ENCODE measurements at places on chromosomes 12 and 14.

DNA sequence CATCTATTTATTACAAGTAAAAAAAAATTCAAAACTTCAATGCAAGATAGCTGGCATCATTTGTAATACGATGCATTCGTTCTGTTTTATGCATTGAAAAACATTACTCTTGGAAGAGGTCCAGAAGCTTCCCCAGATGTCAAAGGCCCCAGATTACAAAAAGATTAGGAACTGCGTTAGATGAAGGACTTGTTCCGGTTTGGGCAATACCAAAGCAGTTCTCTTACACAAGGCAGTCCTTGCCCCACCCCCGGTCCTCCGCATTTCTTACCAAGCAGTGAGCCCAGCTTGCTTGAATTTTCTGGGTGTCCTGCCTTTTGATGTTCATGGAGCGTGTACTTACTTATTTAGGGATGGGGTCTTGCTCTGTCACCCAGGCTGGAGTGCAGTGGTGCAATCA, 4.8 kb upstream of the HVCN1 start:
- no peak for DNase-seq

DNA sequence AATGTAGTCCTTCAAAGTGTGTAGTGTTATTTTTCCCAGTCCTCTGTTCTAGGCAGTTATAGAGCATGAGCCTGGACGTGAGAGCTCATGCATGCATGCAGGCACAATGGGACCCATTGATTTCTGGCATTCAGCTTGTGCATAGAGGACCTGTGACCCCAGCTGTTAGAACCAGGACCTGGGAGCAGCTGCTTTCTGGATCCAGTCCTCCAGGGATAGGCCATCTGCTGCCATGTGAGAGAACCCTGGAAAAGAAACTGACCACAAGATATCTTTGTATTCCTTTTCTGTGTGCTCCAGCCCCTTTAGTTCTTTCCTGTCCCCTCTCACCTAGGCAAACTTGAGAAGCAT, 76.9 kb downstream of the SUSD6 start:
- peak; percentile 87 for DNase-seq

- DNase-seq = no peak
Observed at GRCh38 chr12:46071335-46071734, 81.0 kb upstream of the SCAF11 start.

GRCh38 chr12:106042037-106042436, 96.7 kb downstream of the NUAK1 start:
- DNase-seq = no peak

GRCh38 chr14:51963286-51963685, 26.1 kb upstream of the RTRAF start:
- DNase-seq = peak; percentile 10

GRCh38 chr12:2250797-2251196, 198.0 kb downstream of the CACNA1C start:
- no peak for DNase-seq

DNA sequence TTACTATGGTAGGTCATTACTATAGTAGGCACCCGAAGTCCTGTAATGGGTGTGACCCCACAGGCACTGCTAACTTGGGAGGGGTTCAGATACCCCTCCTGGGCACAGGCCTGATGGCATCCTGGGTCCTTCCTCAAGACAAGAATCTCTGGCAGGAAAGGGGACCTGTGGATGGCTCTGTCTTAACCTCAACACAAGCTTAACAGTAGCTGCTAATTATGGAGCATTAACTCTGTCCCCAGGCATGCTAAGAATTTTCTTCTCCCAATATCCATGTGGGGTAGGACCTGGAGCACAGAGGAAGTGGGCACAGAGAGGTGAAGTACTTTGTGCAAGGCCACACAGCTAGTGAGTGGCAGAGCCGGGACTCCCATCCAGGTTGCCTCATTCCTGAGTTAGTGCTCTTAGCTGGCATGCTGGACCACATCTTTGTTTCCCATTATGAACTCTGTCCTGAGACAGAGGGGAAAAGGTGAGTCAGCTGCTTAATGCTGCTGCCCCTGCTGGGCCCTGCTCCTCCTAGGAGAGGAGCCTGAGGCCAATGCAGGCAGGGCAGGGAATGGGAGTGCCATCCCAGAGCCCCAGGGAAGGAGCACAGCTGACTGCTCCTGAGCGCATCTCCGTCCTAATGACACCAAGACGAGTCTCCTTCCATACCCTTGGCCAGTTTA, 32.1 kb downstream of the GALNT16 start:
- DNase-seq = peak; percentile 45

GRCh38 chr12:56995201-56995929, 11.0 kb downstream of the ZBTB39 start:
- DNase-seq = no peak

DNA sequence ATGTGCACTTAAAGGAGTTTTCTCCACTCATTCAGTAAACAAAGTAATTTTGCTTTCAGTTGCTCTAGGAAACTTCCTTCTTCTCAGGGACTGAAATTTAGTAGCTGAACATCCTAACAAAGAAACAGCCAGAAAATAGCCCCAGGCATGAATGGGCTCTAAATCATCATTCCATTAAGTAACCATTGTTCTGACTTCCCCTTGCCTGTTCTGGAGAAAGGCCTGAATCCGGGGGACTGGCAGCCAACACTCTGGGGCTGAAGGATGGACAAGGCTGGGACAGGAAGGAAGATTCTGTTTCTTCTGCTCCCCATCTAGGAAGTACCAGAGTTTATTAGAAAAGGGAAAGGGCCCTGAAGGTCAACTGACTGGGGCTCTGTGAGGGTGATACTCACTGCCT, 104.5 kb downstream of the ESRRB start:
- no peak for DNase-seq

DNA sequence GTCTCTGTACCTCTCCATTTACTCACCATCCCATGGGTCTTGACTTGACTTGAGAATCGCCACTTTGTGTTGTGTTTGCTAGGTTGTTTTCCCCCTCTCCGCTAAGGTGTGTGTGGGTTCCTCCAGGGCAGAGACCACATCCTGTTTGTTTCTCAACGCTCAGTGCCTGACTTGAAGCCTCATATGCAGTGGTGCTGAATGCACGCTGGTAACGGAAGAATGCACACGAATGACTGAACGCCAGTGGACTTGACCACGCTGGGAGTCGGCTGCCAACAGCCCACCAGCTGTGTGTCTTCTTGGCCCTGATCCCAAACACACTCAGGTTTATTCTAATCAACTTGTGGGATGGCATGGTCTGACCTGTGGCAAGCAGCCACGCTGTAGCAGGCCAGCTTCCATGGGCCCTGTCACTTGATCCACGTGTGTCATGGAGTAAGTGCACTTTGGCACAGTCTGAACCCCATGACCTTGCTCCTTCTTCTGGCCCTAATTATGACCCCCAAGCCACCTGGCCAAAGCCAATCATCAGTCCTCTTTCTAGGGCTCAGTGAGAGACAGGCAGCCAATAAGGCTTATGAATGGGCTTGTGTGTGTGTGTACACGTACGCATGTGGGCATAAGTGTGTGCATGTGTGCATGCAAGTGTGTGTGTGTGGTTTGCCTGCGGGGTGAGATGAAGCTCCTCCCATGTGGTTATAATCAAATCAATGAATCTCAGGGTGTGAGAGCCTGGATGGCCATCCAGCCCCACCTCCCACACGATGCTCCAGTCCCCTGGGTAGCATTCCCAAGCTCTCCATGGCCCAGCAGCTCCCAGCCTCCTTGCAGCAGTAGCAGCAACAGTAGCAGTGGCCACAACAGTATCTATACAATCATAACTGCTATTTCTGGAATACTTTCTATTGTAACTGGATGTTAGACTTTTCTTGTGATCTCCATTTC, 6.4 kb upstream of the TC2N start:
- no peak for DNase-seq

- DNase-seq = peak; percentile 51
Observed at GRCh38 chr12:6539707-6540134, 5.4 kb downstream of the GAPDH start.

DNA sequence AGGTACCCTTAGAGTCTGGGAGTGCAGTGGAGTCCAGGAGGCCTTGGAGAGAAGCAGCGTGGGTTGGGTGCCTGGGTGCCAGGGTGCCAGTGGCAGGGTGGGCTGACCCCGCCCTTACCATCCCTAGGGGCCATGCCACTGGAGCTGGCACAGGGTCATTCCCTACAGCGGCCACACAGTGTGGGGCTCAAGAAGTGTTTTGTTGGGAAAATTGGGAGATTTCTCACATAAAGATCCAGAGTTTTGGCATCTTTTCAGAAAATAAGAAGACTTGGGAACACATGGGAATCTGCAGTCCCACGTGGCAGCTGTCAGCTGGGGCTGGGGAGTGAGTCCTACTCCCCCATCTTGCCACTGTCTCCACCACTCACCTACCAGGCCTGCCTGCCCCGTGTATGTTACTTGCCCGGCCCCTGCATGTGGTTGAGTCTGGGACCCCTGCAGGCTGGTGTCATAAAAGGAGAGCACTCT, 4.2 kb downstream of the VASH1 start:
- DNase-seq = no peak

DNA sequence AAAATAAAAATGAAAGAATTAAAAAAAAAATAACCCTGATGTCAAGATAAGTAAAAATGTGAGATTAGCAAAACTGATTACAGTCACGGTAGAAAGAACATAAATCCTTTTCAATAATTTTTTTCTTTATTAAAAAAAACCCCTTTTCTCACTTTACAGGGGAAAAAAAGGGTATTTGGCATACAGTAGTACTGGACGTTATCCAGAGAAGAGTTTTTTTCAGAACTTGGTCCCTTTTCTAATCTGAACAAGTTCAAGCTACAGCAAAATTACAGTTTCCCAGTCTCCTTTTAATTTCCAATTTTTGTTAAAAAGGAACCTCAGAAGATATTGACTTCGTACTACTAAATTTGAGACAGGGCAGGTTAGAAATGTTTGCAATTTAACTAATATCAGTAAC, 134.7 kb upstream of the DCN start:
- no peak for DNase-seq

- no peak for DNase-seq
Observed at GRCh38 chr12:70364695-70365397, 1.2 kb upstream of the KCNMB4 start.

DNA sequence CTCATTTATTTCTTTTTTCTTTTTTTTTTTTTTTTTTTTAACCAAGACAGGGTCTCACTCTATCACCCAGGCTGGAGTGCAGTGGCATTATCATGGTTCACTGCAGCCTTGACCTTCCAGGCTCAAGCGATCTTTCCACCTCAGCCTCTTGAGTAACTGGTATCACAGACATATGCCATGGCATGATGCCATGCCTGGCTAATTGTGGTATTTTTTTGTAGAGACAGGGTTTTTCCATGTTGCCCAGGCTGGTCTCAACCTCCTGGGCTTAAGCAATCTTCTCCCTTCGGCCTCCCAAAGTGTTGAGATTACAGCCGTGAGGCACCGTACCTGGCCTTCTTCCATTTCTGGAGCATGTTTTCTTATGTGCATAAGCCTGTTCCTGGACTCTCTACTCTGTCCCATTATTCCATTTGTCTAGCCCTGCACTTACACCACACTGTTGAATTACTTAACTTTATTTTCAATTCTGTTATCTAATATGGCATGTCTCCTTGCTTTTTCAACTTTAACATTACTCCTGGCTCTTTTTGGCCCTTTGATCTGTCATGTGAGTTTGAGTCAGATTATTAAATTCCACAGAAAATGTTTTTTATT, 47.9 kb upstream of the PTGDR start:
- no peak for DNase-seq

DNA sequence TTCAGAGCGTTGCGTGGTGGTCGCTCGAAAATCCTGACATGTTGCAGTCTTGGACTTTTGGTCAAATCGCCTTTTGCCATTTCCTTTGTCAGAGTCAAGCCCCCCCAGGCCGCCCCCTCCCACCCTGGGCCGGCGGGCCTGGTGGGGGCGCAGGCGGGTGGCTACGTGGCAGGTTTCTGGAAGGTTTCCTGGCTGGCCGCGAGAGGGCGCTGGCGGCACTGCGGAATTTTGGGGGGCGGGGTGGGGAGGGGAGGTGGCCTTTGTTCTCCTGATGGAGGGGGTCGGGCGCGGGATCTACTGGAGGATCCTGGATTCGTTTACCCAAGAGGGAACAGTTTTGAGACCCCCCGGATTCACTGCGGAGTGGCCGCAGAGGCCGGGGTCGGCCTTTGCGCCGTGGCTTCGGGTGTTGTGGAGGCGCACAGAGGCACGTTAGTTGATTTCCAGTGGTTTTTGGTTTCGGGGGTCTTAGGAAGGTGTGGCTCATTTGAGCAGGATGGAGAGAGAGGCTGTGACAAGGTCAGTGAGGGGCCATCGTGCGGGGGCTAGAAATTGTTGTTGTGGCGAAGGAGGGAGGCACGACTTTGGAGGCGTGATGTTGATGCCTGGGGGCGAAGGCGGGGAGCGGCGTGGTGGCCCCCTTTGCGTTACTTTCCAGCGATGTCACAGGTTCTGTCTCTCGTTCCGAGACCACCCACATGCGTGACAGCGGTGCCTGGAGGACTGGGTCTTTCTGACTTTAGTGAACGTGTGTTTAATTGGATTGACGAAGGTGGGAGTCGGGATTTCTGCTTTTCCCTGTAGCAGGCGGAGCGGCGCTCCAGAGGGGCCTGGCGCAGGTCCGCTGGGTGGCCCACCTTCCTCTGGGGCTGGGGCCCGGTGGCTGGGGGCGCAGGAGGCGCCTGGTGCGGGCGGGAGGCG, 1.4 kb downstream of the MEG3 start:
- peak; percentile 77 for DNase-seq

- peak; percentile 82 for DNase-seq
Observed at GRCh38 chr12:111451649-111452129, 46.0 kb downstream of the SH2B3 start.

DNA sequence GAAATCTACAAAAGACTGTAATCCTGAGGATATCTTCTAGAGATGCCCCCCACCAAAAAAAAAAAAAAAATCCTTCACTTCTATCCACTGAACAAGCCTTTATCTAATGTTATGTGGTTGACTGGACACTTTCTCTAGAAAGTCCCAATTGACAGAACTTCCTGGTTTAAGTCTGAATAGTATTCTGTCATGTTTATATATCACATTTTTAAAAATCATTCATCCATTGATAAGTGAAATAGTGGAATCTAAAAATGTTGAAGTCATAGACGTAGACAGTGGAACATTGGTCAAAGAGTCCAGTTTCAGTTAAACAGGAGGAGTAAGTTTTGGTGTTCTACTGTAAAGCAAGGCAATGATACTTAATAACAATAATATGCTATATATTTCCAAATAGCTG, 297.0 kb downstream of the SSPN start:
- DNase-seq = no peak

- no peak for DNase-seq
Observed at GRCh38 chr14:93239869-93240677, 33.0 kb downstream of the UBR7 start.

- peak; percentile 2 for DNase-seq
Observed at GRCh38 chr12:87274594-87275245, 754.5 kb downstream of the C12orf50 start.
